ENCODE measurements at places on chromosomes 16 and 17.
A peak's percentile ranks its signal among the peaks of the same experiment; 100 is the strongest.

GRCh38 chr16:24854607-24855171 lies 8.9 kb downstream of the SLC5A11 start:
- DNase-seq, result no peak

GRCh38 chr16:1834096-1834495 lies 7.1 kb downstream of the FAHD1 start:
- no peak for DNase-seq

GRCh38 chr17:56125830-56126819 lies 27.1 kb upstream of the ANKFN1 start:
- DNase-seq, result no peak

DNA sequence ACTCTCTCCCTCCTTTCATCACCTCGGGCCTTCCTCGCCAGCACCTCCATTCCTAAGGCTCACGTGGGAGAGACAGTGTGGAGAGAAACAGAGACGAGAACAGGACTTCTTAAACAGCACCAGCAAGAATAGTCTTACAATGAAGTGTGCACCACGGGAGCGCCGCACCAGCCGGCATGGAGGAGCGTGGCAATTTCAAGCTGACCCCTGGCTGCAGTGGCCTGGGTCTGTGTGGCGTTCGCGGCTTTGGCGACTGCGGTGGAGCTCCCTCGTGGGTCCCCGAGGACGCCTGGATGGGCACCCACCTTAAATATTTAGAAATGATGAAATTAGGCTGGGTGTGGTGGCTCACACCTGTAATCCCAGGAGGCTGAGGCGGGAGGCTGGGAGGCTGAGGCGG lies 20.5 kb upstream of the MED9 start:
- DNase-seq, result no peak

DNA sequence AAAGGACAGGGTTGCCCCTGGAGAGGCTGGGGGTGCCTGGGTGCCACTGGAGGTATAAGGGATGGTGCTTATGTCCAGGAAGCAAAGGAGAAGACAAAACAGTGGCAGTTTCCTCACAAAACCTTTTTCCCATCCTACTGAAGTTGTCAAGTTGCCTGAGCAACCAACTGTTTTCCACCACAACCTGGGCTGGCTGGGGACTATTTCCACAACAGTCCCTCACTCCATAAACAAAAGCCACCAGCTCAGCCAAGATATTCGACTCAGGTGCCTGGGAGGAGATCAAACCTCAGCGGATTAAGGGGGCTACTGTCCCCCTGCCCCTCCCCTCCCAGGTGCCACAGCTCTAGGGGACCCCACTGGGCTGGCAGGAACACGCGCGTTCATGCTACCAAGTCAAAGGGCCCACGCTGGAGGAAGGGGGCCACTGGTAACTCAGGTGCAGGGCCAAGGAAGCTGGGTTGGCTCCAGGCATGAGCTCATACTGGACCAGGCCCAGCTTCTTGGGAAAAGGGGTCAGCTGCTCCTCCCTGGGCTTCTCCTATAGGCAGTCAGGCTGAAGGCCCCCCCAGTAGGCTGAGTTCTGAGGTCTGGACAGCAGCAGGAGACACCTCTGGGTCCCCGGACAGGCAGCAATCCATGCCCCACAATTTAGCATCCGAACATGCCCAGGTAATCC lies 45.7 kb upstream of the MRPS23 start:
- no peak for DNase-seq

GRCh38 chr17:72640415-72641165 lies 451.9 kb downstream of the SLC39A11 start:
- DNase-seq, result no peak

DNA sequence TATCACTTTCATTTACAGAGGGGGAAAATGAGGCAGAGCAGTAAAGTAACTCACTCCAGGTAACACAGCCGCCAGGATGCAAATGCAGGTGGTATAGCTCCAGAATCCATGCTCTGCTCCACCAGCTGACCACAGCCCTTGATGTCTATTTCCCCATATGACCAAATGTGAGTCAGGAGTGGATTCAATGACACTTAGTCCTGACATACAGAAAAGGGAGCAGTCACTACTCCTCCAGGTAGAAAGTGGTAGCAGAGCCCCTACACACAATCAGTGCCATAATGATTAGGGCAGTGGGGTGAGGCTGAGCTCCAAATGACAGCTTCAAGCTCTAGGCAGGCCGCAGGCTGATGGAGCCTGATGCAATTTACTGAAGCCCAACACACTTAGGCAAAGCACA lies 43.3 kb upstream of the GFOD2 start:
- no peak for DNase-seq

- no peak for DNase-seq
Observed at GRCh38 chr17:1650731-1651558, 1.3 kb upstream of the RILP start.

DNA sequence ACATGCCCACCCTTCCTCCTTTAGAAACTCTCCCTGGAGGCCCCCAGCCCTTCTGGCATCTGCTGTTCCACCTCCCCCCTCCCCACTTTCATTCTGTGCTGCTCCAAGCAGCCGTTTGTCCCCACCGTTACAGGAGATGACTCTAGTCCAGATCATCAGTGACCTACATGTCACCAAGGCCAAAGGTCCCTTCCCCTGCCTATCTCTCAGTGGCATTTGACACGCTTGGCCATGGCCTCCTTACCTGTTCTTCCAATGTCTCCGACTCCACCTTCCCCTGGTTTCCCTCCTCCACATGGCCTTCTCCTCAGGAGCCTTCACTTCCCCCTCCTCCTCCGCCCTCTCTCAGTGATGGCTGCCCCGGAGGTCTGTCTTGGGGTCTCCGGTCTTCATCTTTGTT lies 9.4 kb downstream of the TMEM92 start:
- DNase-seq, result no peak

- no peak for DNase-seq
Observed at GRCh38 chr16:74718741-74719610, 18.3 kb upstream of the MLKL start.

- DNase-seq, result no peak
Observed at GRCh38 chr16:4935241-4935855, 1.6 kb downstream of the PPL start.

DNA sequence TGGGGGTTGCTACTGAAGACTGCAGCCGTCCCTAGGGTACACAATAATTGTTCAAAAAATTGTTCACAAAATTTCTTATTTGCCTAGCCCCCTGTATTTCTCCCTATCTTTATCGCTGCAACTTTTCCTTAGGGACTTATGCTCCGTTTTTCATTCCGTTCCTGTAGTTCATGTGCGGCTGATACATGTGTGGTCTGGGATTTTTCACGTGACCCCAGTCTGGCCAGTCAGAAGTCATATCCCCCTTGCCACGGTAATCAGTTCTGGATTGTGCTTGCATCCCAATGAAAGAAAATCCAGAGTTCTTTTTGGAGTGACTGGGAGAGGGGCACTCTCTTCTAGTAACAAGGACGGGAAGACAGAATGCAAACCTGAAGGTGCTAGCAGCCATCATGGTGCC lies 610.7 kb upstream of the C16orf82 start:
- DNase-seq, result no peak

- DNase-seq, result no peak
Observed at GRCh38 chr17:29445844-29446243, 55.7 kb downstream of the TAOK1 start.

GRCh38 chr17:16937431-16937830 lies 34.5 kb downstream of the TNFRSF13B start:
- no peak for DNase-seq

- DNase-seq, result no peak
Observed at GRCh38 chr17:73064084-73064938, 28.2 kb downstream of the SLC39A11 start.

- DNase-seq, result no peak
Observed at GRCh38 chr16:2386990-2387389, 42.3 kb upstream of the CCNF start.

DNA sequence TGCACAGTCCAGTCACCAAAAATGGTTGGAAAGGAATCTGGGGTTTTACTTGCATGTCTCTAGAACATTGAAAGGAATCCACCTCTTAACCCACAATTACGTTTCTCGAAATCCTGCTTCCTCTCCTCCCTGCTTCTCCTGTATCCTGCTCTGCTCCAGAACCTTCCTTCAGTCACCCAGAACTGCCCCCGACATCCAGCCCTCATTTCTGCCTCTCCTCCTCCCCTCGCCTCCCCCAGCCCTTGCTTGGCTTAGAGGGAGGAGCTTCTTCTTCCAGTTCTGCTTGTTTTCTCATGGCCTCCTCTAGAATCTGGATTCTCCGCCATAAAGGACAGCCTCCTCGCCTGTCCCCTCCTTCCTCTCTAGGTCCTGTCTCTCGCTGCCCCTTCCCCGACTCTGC lies 48.3 kb downstream of the ZDHHC7 start:
- no peak for DNase-seq

GRCh38 chr17:80212109-80212508 lies 8.0 kb downstream of the SGSH start:
- DNase-seq, result no peak

GRCh38 chr16:84851192-84852127 lies 31.7 kb downstream of the CRISPLD2 start:
- DNase-seq, result peak; percentile 89

GRCh38 chr16:1057252-1057932 lies 15.2 kb upstream of the SSTR5 start:
- no peak for DNase-seq

- no peak for DNase-seq
Observed at GRCh38 chr17:38579934-38580333, 25.8 kb downstream of the SRCIN1 start.

- peak; percentile 37 for DNase-seq
Observed at GRCh38 chr17:45425125-45425983, 7.3 kb downstream of the ARHGAP27 start.

- DNase-seq, result no peak
Observed at GRCh38 chr16:85819771-85820170, 20.3 kb downstream of the COX4I1 start.

- DNase-seq, result no peak
Observed at GRCh38 chr16:62596125-62596524, 559.9 kb upstream of the CDH8 start.

DNA sequence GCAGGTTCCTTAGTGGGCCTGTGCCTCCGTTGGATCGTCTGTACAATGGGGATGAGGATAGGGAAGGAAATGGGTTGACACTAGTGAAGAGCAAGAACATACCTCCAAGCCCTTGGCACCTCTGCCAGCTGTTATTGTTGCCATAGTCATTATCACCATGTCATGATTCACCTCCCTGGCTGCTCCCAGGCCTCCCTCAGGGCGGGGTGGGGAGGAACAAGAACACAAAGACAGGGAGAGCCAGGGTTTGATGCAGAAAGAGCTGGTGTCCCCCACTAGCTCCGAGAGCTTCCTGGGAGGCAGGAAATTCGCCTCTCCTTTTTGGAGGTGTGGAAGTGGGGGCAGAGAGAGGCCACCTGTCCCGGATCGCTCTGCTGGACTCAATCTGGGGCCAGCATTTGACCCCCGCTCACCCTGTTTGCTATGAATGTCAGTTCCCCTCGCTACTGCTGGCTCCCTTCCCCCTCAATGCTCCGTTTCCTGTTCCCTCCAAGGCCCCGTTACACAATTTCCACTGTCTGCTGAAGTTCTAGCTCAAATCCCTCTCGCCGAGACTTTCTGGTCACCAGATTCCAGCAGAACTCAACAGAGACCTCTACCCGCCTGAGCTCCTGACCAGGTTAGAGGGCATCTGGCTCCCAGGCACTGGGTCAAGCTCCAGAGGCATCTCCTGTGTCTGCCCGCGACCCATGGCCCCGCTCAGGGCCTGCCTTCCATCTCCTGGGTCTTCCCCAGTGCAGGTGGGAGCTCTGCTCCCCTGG lies 9.1 kb downstream of the TIMP2 start:
- DNase-seq, result no peak

- DNase-seq, result no peak
Observed at GRCh38 chr16:69270831-69271230, 40.3 kb upstream of the VPS4A start.

- DNase-seq, result no peak
Observed at GRCh38 chr16:19102187-19102872, 11.4 kb upstream of the ITPRIPL2 start.

- DNase-seq, result no peak
Observed at GRCh38 chr16:84780544-84781376, 39.0 kb upstream of the CRISPLD2 start.

- no peak for DNase-seq
Observed at GRCh38 chr16:10521681-10522274, 58.6 kb downstream of the EMP2 start.

DNA sequence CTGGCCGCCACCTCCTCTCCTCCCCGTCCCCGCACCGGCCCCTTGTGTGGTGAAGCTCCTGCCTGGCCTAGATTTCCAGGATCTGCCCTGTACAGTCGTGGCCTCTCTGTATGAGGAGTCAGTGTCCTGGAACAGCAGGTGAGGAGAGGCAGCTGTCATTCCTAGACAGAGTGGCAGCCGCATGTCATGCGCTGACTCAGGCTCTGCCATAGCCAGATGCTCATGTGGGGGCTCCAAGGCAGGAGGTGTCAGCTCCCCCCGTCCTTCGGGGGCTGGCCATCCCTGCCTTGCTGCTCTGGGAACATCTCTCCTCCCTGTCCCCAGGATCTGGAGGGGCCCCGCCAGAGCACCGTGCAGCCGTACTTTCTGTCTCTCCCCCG lies 60.4 kb downstream of the BAIAP2 start:
- DNase-seq, result no peak

DNA sequence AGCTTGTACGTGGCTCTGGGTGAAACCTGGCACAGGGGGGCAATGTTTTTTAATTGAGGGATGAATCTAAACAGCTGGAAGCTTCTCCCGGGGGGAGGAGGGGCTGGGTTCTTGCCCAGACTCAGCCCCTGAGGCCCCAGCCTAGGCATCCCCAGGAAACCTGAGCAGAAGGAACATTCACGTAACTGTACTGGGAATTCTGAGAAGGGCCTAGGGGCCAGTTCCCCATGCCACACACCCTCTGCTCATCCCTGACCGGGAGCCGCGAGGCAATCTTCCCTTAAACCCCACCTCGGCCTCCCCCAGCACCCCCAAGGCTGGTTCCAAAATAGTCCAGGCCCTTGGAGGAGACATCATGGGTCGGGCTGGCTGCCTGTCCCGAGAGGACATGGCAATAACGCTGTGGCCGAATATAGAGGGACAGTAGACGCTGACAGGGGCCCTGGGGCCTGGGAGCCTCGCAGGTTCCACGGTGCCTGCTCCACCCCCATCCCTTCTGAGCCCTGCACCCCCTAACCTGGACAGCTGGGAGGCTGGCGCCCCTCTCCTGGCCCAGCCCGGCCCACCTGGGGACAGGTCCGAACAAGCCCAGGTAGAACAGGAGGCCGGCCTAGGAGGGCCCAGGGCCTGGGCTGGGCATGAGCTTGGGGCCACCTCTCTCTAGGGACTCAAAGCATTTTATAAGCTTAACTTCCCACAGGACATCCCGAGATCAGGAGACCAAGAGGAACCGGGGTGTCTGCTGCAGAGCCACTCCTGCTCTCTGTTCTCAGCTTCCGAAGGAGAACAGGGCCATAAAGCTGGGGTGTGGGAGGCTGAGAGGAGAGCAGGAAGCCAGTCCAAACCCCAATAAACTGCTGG lies 83.2 kb upstream of the TOB1 start:
- DNase-seq, result no peak

All from non-pigmented ciliary epithelial cell (primary cell).